Stimulated activated CD4-positive, alpha-beta T cell treated with anti-CD3 and anti-CD28 coated beads, Interleukin-2, amount 100 ng/mL, for 24 hours (primary cell): ENCODE measurements at places on chromosomes 1 and 21.

DNA sequence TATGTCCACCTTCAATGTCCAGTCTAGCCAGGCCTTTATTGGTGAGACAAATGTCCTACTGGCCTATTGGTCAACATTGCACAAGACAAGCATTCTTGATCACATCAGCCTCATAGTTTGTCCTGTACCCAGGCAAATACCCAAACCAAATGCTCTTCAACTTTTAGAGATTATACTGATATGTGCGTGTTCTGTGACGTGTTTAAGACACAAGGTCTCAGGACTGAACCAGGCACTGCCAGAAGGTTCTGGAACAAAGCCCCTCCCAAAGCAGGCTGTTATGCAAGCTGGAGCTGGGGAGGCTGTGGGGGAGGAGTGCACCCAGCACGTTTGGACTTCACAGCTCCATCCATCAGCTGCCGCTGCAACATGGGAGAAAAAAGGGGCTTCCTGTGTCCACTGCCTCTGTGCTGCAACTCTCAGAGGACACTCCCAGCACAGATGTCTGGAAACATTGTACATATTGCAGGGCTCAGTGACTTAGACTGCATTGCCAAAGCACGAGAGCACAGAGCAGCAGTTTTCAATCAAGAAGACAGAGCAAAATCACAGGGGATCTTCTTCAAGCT, 45.9 kb downstream of the NID1 start:
- DNase-seq, result no peak

GRCh38 chr21:42777757-42778344, 101.5 kb downstream of the WDR4 start:
- DNase-seq, result no peak

DNA sequence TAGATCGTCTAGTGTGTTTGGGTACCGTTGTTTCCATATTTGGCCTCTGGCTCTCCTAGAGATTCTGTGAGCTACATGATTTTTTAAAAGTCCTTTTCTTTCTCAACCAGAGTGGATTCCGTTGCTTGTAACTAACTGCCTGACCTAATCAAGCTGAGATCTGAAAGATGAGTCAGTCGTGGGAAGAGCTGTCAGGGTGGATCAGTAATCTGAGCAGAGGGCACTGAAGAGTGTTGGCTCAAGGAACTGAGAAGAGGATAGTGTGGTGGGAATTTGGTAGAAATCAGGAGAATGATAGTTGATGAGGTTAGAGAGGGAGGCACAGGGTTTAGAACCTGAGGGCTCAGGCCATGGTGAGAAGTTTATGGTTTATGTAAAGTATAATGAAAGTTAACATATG, 52.2 kb downstream of the TRAF5 start:
- DNase-seq, result no peak

DNA sequence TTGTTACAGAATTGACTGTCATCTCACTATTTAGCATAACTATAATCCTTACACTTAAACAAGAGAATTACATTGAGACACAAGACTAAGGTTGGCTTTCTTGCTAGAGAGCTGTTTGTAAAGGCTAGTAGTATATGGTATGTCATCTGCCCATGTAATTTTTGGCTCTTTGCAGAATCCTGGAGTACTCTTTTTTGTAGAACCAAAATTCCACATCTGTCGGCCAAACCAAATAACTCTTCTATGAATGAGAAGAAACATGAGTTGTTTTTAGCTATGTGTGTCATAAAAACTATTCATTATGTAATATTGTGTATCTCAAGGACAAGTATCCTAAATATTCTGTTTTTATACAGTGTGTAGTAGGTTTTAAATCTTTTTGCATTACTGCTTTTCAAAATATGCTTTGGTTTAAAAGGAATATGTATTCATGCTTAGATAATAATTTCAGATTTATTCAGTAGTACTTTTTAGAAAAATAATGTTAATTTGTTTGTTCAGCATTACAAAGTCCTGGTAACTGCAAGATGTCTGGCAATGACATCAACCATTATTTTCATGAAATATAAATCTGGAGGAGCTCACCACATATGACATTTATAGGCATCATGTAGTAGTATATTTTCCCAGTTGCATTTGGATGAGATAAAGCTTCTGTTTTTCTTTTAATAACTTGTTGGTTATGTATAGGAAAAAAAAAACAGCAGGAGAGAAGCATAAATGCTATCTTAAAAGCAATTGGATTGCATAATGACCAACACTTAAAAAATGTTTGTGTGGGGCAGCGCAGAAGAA, 159.8 kb downstream of the HS2ST1 start:
- DNase-seq, result no peak

DNA sequence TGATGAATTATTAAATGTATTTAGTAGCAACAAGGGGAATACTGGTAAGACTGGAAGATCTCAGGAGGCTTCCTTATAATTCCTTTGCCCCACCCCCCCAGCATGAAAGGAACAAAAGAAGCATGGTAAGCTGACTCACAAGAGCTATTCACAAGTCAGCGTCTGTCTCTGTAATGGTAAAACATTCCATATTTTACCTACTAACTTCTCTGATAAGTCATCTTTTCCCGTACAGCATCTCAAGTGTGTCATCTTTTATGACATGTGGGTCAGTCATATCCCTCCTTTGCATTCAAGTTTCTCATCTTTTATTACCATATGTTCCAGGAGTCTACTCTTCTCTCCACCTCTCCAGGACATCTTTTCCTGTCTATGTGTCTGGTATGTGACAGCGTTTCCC, 241.3 kb downstream of the PLA2G4A start:
- DNase-seq, result no peak
